ENCODE measurements at places on chromosomes 2 and 18.

GRCh38 chr2:157842106-157842879 is 33.8 kb downstream of the ACVR1 start:
- no peak for DNase-seq

DNA sequence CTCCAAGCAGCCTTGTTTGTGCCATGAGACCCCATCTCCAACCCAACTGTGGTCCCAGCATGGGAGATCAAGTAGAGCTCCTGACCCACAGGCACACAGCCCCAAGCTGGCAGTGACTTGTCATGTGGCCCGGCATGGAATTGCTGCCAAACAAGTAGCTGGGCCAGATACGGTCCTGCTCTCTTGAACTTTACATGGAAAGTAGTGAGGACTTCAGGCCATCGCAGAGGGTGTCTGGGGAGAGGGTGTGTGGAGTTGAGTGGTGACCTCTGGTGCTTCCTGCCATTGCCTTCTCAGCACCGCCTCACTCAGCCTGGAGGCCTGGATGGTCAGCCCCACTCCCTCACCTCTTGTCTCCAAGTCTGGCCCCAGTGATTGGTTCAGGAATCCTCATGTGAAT is 10.9 kb upstream of the SLC4A3 start:
- no peak for DNase-seq

DNA sequence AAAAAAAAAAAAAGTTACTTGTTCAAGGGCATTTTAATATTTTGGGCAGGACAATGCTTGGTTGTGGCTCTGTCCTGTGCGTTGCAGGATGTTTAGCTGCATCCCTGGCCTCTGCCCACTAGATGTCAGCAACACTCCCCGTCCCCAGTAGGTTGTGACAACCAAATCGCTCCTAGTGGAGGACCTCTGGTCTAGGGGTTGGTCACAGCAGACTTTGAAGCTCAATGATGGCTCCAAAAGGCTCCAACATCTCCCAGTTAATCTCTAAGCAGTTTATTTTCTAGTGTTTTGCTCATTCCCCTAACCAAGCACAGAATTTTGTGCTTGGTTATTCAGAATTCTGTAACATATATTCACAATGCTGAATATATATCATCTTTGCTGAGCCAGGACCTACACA is 67.0 kb downstream of the CHRNA1 start:
- DNase-seq: peak; percentile 75

DNA sequence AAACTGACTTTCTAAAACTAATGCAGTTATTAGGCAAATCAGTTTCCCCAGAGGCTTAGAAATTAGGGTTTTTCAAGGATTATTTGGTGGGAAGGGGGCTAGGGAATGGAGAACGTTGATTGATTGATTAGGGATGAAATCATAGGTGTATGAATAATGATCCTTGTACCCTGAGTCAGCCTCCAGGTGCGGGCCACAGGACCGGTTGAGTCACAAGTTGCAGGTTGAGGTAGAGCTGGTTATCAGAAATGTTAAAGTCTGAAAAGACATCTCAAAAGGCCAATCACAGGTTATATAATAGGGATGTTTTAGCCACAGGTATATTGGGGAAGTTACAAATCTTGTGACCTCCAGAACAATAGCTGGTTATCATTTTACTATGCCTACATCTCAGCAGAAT is 341.8 kb upstream of the GULP1 start:
- no peak for DNase-seq

DNA sequence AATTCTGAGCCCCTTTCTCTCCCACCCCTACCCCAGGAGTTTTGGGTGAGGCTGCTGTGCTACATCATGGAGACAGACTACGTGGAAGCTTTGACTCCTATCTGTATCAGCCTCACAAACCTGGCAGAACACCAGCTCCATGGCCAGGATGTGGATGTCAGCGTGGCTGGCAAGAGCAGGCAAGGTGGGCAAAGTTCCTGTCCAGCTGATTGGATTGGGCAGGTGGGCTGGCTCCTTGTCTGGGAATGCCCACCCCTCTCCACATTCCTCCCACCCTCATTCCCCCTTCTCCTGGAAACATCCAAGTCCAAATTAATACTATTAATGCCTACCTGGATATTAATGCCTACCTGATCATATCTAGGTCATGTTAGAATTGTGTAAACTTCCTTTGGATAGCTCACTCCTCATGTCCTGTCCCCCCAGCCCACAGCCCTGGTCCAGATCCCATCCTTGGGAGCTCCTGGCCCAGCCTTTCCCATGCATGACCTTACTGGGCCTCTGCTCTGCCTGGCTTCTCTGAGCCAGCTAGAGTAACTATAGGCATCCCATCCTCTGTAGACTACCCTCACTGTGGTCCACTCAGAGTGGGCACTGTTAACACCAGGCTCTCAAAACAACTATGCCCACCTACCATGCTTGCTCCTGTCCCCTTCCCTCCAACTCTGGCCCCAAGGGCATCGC is 24.1 kb downstream of the MROH2A start:
- no peak for DNase-seq
